ENCODE measurements at places on chromosomes 12 and 14. TPM values are rescaled to one million over a fixed set of nuclear protein-coding genes. Genes with fewer than 3 reads are reported as not detected.

- no peak for DNase-seq
Observed at GRCh38 chr14:54502602-54503001, 7.1 kb upstream of the CGRRF1 start.

- DNase-seq = no peak
Observed at GRCh38 chr14:78847801-78848200, 677.6 kb downstream of the NRXN3 start.

DNA sequence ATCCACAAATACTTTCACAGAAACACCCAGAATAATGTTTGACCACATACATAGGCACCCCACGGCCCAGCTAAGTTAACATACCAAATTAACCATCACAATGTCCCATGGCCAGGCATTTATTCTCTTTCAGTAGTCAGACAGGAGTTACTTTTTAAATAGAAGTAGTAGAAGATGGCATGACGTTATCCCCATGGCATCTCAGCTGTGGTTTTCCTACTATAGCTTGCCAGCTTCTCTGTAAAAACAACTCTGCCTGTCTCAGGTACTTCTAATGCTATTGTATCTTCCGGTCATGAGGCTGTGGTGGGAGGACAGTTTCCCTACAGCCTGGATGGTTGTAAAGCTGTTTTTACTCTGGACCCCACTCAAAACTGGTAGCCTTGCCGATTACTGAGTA, 19.3 kb downstream of the CTSG start:
- no peak for DNase-seq

The NYNRIN gene
- 42.8 TPM for total RNA-seq

GRCh38 chr12:43676183-43676813, 82.3 kb downstream of the PUS7L start:
- peak; percentile 16 for DNase-seq

The CCDC175 gene
- not detected for total RNA-seq

GRCh38 chr12:78018939-78019338, 188.2 kb downstream of the NAV3 start:
- no peak for DNase-seq

GRCh38 chr14:60215520-60216420, 33.3 kb upstream of the PPM1A start:
- no peak for DNase-seq

DNA sequence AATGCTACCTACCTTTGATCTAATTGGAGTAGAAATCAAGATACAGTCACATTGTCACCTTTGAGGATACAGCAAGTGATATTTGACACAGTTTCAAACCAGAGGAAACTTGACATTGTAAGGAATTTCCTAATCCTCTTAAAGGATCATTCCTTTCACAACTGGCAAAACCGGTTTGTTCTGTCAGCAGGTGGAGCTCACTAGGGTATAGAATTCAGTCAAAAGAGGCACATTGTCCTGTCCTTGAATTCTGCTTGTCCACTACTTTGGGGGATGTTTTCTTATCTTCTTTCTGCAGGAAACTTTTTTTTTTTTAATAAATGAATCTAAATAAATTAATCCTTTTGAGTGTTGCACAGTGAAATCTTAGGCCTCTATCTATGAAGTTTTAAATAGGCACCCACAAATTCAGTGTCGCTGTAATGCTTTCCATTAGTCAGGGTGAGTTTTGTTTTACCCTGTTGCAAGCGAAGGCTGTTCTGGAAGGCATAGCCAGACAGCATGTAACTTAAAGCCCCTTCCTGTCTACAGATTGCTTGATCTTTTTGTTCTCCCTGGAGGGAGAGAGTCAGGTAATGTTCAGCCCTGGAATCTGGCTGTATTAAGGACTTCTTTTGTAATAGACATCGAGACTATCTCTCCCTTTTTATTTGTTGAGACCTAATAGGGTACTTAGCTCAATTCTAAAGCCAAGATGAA, 285.0 kb upstream of the RGS6 start:
- DNase-seq = no peak

DNA sequence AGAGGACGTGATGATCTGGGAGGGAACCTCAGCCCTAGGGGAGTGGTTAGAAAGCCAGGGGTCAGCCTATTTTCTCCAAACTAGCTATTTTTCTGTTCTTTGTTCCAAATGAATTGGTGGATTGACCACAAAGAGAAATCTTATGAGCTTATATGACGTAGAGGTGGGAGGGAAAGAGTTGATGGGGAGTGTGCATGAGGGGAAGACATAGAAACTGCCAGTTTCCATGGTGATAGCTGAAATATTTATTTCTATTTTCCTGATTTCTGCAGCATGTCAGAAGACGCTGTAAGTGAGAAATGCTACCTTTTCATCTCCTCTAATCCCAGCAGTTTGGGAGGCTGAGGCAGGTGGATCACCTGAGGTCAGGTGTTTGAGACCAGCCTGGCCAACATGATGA, 51.4 kb upstream of the CISTR start:
- DNase-seq = no peak

DNA sequence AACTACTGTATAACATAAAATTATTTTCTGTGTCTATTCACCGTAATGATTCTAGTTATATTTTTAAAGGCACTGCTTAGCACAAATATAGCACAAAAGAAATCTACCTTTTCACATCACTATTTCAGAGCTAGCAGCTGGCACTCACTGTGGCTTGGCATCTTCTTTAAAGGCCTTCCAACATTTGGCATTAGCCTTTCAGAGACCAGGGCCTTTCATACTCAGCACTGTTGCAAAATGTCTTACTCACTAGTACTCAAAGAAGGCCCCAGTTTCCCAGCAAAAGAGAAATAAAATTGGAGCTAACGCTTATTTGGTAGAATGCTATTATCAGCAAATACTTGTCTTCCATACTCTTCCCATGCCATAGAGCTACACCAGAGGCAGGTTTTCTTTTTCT, 238.4 kb downstream of the MED13L start:
- DNase-seq = no peak

The TMTC2 gene
- 7.8 TPM for total RNA-seq

DNA sequence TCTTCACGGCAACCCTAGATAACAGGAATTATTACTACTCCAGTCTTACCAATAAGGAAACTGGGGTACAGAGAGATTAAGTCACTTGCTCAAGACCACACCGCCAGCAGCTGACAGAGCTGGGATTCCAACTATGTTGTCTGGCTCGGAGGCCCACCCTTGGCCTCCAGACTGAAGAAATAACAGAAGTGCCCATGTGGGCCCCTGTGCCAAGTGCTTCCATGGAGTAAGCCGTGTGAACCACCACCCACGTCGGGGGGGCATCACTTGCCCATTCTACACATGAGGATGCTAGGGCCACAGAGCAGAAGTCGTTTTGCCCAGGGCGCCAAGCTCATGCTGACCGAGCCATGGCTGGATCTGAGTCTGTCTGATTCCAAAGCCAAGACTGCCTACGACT, 926 bp upstream of the CMKLR1 start:
- no peak for DNase-seq

- no peak for DNase-seq
Observed at GRCh38 chr12:14954269-14954668, 7.1 kb downstream of the ARHGDIB start.

GRCh38 chr12:1505576-1505975, 88.8 kb downstream of the FBXL14 start:
- DNase-seq = no peak

DNA sequence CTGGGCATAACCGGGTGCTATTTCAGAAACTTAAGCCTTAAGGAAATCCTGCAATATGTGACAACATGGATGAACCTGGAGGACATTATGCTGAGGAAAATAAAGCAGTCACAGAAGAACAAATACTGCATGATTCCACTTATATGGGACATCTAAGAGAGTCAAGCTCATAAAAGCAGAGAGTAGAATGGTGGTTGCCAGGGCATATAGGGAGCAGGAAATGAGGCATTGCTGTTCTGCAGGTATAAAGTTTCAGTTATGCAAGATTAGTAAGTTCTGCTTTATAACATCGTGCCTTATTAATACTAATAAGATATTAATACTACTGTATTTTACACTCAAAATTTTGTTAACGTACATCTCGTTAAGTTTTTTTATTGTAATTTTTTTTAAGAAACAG, 124.2 kb upstream of the ATF1 start:
- DNase-seq = no peak

DNA sequence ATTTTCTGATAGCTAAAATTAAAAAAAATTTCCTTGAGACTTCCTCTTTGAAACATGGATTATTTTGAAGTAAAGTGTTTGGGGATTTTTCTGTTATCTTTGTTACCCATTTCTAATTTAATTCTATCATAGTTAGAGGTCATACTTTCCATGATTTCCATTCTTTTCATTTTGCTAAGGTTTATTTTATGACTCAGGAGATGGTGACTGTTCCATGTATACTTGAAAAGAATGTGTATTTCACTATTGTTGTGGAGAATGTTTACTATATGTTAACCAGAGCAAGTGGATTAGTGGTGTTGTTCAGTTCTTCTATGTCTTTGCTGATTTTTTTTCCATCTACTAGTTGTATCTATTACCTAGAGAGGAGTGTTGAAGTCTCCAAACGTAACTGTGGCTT, 250.5 kb upstream of the PELI2 start:
- peak; percentile 57 for DNase-seq

GRCh38 chr12:13390918-13391317, 194.4 kb downstream of the EMP1 start:
- no peak for DNase-seq

DNA sequence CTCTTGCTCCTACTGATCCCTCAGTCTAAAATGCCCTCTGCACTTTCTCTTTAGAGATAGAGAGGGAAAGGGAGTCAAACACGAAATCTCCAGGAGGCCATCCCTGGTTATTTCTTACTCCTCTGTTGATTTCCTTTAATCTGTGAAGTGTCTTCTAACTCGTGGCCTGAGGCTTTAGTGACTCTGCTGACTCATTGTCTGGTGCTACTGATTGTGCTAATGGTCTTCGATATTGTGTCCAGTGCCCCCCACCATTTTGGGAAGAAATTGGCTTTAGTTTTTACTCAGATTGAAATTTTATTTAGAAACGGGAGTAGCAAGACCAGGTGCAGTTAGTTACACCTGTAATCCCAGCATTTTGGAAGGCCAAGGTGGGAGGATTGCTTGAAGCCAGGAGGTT, 839 bp downstream of the CLEC9A start:
- DNase-seq = no peak

DNA sequence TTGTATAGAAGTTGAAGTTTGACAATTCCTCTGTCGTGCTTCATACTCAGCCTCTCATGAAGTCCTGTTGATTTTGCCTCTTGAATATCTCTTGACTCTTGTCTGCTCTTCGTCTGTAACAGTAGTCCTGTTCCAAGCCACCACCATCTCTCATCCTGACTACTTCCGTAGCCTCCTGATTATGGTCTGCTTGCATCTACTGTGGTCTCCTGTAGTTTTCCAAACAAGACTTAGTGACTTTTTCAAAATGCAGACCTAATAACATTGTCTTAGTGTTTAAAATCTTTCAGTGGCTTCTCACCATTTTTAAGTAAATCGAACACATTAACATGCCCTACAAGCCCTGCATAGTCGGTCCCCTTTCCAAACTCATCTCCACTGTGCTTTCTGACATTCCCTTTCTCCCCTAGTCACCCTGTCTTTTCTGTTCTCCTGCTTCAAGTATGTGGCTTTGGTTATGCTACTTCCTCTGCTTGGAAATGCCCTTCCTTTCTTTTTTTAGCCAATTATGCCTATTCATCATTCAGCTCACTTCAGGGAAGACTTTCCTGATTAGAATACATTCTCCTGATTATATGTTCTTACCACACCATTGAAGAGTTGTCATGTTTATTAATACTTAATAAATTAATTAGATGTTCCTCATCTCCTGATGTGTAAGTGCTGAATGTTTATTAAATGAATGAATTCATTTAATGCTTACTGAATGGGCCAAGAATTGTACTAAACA, 2.0 kb downstream of the SCYL2 start:
- DNase-seq = peak; percentile 30

DNA sequence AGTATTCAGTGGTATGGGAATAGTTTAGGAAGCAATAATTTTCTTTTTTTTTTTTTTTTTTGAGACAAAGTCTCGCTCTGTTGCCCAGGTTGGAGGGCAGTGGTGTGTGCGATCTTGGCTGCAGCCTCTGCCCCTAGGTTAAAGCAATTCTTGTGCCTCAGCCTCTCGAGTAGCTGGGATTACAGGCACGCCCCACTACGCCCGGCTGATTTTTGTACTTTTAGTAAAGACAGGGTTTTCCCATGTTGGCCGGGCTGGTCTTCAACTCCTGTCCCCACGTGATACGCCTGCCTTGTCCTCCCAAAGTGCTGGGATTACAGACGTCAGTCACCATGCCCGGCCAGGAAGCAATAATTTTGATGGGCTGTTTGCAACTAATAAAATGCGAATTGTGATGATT, 62.1 kb downstream of the ATG14 start:
- no peak for DNase-seq

The BIN2 gene
- total RNA-seq = not detected

DNA sequence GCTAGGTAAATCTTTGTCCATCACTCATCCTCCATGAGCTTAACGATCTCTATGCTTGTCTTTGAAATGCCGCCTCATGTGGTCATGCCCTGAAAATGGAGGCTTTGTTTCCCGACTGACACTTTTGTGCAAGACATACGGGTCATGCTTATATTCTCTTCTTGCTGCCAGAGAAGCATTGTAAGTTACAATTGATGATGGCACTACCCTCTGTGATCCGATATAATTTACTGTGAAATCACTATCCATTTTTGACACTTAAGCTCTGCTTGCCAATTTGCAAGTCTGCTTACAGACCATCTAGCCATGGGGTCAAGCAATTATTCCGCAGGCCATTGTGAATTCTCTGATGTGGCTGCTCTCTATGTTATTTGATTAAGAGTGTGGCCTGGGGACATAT, 650.0 kb downstream of the FLRT2 start:
- DNase-seq = no peak

The SPTB gene
- 0.07 TPM for total RNA-seq

DNA sequence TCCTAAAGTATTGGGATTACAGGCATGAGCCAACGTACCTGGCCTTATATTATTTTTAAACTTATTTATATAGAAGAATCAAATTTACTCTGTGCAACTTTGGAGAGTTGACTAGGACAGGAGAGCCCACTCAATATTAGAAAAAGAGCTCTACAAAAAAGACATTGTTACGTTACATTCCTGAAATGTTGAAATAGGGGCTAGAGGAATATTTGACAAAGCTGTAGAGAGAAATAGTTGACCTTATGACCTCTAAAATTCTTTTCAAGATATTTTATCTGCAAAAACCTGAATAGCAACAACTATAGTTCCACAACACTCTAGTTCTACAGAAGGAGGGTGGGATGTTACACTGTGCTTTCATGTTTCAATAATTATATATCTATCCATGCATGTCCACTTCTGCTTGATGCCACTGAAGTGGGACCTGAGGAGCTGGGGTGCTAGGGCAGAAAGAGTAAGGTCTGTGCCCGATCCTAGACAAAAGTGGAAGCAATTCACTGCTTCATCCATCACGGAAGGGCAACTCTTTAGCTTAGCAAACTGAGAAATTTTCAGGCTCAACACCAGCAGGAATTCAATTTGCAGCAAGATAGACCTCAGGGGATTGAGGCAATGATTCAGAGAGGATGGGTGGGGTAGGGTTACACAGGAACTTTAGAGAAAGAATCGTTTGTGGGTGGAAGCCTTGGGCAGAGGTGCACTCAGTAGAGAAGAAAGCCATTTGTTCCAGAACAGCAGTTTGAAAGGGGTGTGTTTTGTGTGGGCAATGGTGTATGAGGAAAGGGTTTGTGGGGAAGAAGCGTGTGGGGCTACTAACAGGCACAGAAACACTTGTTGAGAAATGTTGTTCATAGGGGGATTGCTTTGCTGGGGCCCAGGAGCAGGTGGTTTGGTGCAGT, 16.0 kb upstream of the RNASE10 start:
- DNase-seq = no peak

The PRORP gene
- 36.3 TPM for total RNA-seq

The SLC6A12 gene
- not detected for total RNA-seq
